Activated T-cell treated with anti-CD3 and anti-CD28 coated beads, Interleukin-2, amount 50 U/mL, for 24 hours (primary cell): ENCODE measurements at places on chromosomes 3 and 15.
A peak's percentile ranks its signal among the peaks of the same experiment; 100 is the strongest.

- no peak for DNase-seq
Observed at GRCh38 chr15:89352476-89352875, 17.9 kb upstream of the POLG start.

GRCh38 chr15:49900903-49901235 lies 218.2 kb downstream of the ATP8B4 start:
- DNase-seq, result no peak

DNA sequence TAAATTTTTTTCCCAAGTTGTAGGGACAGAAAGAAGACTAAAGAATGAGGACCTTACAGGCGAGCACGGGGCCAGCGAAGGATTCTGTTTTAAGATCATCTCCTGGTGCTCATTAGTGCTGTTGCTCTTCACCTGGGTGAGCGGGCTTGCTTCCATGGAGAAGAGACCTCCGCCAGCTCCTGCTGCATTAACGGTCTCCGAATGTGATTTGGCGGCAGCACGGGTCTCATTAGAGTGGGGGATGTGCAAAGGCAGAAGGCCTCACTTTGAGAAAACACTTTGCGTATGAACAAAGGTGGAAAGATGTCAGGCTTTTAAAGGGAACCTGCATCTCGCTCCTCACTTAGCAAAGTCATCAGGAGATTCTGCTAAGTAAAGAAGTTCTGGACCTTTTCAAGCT lies 753.4 kb upstream of the CFAP20DC start:
- DNase-seq, result no peak

DNA sequence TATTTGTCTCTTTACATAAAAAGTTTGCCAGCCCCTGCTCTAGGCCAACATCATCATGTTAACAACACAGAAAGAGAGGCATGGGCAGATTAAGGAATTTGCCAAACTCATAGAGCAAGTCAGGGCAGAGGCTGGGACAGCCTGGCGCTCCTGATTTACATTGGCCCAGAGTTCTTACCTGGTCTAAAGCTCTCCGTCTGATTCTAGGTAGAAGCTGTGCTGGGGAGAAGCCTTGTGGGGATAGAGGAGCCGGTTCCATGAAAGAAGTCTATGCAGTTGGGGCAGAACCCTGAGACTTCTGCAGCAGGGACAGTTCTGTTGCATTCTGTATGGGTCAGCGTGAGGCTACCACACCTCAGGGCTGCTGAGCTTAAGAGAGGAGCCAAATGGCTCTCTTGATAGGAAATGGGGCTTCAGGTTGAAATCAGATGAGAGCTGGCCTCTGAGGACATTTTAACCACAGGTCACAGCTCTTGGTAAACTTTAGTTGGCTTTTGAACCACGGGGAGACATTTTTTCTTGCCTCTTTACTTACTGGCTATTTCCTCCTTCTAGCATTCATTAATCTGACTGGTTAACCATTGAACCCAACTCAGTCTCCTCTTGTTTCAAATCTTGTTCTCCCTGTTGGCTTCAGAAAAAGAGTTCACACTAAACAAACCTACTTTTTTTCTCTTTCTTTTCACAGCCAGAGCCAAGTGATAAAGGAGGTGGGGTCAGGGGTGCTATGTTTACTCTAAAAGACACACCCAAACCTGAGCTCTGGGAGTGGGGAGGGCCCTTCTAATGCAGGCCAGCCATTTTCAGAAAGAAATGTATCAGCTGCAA lies 250.7 kb downstream of the OPA1 start:
- no peak for DNase-seq

GRCh38 chr15:98428253-98428989 lies 219.9 kb upstream of the IGF1R start:
- DNase-seq, result peak; percentile 82

DNA sequence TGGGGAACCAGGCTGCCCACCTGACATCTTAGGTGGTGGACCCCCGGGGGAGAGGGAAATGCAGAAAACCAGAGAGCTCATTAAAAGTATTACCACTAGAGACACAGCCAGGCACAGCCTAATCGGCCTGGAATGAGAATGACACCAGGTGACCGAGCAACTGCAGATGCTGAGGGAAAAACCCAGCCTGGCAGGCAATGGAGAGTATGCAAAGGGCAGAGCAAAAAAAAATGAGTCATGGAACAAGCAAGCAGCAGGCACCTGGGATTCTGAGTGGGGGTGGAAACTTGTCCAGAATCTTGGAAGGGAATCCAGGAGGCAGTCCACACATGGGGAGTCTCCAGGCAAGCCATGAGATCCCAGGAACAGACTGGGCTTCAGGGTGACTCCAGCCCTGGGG lies 183.7 kb upstream of the LRRN1 start:
- no peak for DNase-seq

DNA sequence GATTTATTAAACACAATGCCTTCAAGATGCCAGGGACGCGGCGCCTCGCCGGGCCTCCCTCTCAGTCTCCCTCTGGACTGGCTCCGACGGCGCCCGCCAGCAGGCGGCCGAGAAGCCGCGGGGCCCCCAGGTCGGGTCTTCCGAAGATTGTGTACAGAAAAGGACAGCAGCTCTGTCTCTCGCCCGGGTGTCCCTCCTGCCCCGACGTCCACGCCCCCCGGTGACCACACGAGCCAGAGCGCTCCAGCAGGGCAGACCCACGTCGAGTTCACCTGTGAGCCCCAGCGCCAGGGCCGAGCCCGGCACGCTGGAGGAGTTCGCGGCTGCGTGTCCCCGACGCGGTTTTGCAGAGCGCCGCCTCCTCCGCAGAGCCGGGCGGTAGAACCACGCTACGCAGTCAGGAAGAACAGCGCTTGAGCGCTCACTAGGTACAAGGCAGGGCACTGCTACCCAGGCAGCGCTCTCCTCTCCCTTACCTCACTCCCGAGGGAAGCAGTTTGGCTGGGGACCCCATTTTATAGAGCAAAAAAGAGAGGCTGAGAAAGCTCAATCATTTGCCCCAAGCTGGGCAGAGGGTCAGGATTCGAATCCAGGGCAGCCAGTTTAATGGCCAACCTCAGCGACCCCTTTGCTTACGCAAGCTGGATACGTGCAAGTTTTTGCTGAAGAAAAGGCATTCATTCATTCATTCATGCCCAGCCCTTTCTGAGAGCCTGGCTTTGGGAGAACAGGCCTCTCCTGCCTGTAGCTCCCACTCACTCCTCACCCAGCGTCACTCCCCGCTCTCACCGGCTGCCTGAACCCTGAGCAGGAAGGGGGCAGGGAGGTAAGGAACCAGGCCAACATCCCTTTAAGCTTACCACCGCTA lies 3.0 kb upstream of the TLE3 start:
- DNase-seq, result peak; percentile 78

GRCh38 chr3:125148016-125148812 lies 64.3 kb downstream of the SLC12A8 start:
- DNase-seq, result no peak

DNA sequence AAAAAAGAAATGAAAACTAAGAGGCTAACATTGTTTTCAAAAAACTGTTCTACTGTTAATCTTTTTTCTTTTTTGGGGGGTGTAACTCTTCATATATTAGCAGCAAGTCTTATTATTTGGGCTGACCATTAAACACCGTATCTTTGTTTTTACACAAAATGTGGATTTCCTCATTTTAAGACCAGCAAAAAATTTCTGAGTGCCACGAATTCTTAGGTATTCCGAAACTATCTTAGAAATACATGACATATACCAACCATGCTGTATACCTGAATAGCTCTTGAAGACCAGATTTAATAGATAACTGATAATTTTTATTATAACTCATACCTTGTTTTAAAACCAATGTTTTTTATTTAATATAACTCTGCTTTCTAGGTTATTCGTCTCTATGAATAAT lies 620 bp upstream of the TTC23 start:
- no peak for DNase-seq

DNA sequence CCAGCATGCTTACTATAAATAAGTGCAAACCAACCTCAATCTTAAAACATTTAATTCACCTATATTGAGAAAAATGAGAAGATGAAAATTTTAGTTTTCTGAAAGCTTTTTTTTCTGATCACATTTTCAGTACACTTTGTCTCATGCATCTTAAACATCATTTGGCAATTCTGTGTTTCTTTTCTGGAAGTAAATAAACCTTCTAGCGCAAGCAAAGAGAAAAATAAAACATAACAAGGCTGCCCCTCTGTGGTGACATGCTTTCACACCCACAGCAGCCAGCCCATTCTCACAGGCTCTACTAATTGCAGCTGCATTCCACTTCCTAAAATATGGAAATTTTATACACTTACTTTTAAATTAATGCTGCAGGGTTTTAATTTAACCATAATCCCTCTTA lies 90.1 kb downstream of the NEK10 start:
- no peak for DNase-seq
